ENCODE measurements at places on chromosomes 7 and 10.
A peak's percentile ranks its signal among the peaks of the same experiment; 100 is the strongest.

DNA sequence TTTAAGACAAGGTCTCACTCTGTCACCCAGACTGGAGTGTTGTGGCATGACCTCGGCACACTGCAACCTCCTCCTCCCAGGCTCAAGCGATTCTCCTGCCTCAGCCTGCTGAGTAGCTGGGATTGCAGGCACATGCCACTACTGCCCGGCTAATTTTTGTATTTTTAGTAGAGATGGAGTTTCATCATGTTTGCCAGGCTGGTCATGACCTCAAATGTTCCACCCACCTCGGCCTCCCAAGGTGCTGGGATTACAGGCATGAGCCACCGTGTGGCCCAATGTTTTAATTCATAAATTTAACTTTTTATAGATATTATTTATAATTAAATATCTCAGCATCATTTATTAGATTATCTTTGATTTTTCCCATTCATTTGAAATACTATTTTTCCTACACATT is 658.0 kb upstream of the NRG3 start:
- no peak for DNase-seq

- no peak for DNase-seq
Measured at GRCh38 chr10:56881218-56881617, 520.2 kb upstream of the ZWINT start.

DNA sequence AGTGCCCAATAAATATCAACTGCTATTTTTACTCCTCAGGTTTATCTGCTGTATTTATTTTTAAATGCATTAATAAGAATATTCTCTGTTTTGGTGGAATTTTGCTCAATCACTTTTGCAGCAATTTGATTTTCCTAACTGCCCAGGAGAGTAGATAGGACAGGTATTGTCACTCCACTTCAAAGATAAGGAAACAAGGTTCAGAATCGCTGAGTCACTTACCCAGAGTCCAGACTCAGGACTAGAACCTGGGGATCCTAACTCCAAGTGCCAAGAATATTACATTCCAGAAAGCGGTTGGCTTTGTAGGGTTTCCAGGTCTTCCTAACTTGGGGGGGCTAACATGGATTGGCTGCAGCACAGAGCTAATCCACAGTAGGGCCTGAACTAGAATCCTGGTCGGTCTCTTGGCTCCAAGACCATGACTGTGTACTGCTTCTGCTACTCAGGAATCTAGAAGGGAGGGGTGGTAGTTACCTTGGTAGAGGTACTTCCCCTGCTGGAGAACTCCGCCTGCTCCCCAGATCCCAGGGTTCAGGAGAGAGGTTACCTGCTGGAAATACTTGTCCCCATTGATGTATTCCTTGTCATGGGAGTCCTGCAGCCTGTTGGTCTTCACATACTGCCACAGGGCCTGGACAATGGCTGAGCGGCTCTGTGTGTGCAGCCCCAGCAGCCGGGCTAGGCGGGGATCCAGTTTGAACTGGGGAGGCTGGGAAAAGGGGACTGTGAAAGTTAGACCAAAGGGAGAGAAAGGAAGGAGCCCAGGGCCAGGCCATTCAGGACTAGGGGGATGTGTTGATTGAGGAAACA is 7.3 kb downstream of the SMARCD3 start:
- no peak for DNase-seq

GRCh38 chr7:139424004-139424403 is 59.5 kb downstream of the KLRG2 start:
- no peak for DNase-seq

DNA sequence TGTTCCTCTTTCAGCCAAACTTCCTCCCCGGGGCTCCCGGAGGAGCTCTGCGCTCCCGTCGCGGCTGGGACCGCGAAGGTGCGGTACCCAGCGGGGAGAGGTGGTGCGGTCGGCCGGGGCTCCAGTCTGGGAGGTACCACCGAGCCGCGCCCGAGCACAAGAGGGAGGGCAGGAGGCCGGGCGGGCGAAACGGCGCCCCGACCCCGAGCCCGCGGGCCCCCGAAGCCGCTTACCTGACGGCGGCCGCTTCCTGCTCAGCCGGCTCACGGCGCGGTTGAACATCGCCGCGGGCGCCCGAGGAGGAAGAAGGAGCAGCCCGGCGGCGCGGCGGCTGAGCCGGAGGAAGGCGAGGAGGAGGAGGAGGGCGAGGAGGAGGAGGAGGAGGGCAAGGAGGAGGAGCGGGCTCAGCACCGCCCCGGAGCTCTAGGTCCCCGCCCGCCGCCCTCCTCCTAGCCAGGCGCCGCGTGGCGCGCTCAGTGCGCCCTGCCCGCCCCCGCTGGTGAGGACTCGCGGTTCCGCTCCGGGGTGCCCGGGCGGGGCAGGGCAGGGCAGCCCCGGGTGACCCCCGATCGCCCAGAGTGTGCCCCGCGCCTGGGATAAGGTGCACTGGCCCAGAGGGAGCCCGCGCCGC is at the start of gene RGS10:
Gene RGS10, minus strand, starts transcription at position 363 of the 631 bp plus-strand sequence. Its CDS starts 81 bp downstream, at position 282.
- peak; percentile 84 for DNase-seq

DNA sequence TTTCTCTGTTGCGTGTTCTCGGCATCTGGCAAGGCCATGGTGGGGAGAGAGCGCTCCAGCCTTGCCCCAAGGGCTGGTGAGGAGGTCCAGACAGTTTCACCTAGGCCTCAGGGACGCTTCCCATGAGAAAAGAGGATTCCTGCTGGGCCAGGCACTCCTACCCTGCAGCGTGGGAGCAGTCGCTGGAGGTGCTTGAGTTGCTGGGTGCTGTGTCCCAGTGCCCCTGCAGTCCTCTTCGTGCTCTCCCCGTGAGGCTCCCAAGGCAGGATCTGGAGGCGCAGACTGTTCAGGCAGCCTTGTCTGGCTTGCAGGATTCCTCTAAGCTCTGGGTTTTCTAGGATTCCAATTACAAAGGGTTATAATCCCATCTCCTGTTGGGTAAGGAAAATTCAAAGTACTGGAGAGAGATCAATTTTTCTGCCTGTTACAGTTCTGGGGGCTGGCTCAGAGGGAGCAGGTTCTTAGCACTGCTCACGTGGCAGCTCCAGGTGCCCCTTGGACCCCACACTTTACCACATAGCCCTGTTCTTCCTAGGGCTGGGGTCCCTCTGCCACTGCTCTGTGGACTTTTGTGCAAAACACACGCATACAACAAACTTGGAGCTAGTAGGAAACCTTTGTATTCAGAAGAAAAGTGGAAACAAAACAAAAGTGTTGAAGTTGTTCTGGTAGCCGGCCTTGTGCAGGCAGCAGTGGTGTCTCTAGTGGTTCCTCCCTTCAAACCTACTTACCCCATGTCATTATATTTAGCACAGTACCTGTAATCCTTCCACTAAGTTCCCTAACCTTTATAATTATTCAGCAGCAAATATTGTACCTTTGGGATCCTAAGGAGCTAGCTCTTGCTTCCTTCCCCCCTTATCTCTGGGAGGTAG is 60.5 kb downstream of the CCNY start:
- DNase-seq: no peak

- DNase-seq: no peak
Measured at GRCh38 chr10:102397222-102398171, 2.0 kb downstream of the NFKB2 start.

GRCh38 chr7:146067880-146068279 is 48.7 kb upstream of the CNTNAP2 start:
- DNase-seq: no peak

GRCh38 chr10:51907361-51907760 is 208.0 kb upstream of the CSTF2T start:
- no peak for DNase-seq

DNA sequence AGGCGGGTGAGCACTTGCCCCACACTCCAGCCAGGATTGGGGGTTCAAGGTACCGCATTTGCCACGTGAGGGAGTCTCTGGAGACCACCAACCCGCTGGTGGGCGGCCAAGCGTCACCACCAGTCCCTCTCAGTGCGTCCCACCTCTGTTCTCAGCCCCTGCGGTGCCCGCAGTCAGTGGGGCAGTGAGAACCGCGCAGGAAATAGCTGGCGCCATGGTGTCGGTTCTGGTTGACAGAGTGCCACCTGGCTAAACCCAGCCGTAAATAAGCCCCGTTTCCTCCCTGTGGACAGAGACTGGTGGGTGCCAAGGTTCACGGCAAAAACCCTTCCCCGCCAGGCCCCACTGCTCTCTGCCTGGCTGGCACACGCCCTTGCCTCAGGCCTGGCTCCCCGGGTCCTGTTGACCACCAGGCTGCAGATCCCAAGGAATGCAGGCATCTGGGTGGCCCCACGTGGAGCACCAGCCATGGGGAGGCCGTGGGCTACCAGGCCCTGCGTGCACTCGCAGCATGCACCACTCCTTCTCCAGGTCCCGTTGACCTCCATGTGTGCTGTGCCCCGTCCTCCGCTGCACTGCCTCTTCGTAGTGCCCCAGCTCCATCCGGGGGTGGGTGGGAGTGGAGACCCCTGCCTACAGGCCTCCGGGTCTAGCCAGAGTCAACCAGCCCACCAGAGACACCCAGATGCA is 140.0 kb downstream of the LHPP start:
- DNase-seq: no peak

GRCh38 chr7:20095436-20095835 is 121.7 kb downstream of the MACC1 start:
- no peak for DNase-seq

DNA sequence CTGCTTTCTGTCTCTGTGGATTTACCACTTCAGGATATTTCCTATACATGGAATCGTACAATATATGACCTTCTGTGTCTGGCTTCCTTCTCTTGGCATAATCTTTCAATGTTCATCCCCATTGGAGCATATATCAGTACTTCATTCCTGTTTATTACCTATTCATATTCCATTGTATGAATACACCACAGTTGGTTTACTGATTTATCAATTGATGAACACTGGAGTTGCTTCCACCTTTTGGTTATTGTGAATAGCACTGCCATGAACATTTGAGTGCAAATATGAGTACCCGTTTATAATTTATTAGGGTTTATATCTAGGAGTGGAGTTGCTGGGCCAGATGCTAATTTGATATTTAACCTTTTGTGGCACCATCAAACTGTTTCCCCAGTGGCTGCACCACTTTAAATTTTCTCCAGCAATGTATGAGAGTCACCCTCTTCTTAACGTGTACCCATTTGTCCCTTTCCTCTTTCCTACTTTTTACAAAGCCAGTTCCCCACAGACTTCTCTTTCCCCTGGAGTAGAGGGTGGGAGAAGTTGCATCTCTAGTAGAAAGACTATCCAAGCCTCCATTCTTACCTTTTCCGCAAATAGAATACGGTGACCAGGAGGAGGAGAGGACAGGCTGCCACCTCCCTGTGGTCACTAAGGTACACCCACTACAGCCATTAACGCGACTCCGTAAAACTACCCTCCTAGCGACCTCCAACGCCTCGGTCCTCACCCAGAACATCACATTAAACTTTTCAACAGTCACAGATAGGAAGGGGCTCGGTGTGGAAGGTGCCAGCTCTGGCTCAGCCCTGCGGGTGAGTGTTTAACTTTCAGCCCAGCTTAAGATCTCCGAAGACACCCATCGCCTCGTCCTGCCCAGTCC is 25.6 kb downstream of the SCD start:
- no peak for DNase-seq

DNA sequence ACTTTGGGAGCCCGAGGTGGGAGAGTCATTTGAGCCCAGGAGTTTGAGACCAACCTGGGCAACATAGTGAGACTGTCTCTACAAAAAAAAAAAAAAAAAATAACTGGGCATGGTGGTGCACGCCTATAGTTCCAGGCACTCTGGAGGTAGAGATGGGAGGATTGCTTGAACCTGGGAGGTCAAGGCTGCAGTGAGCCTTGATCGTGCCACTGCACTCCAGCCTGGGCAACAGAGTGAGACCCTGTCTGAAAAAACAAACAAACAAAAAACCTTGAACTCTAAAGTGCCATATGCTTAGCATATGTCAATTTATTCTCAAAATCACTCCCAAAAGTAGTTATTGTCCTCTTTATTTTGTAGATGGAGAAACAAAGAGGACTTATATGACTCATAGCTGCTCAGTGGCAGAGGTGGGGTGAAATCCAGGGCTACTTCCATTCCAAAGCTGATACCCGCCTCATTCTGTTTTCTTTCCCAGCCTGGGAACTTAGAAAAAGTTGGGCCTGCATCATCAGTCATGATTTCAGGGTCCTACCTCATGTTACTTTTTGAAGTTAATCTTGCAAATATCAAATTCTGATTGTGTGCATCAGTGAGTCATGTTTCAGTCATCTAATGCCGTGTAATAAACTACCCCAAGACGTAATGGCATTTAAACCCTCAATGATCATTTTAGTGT is 13.3 kb downstream of the DHTKD1 start:
- DNase-seq: no peak

DNA sequence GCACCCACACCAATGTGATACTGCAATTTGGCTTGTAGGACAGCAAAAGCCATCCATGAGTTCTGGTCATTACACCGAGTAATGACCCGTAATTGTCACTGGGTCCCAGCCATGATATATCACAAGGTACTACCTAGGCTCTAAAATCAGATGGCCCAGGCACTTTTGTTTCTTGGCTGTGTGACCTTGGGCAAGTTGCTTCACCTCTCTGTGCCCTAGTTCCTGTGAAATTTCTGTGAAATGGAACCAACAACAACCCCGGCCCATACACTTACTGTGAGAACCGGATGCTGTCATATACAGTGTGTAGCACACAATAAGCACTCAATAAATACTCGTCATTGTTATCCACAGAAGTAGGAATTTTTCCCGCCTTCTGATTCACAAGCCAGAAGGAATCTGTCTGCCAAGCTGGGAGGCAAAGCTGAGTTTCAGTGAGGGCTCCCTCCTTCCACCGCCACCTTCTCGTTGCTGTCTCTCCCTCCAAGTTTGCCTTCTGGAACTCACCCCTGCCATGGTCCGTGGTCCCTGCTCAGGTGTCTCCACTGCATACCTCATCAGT is 6.4 kb upstream of the CYTH3 start:
- DNase-seq: no peak

GRCh38 chr10:77921395-77921794 is 5.2 kb downstream of the DLG5 start:
- DNase-seq: no peak

GRCh38 chr10:96764425-96765060 is 44.2 kb upstream of the PIK3AP1 start:
- no peak for DNase-seq

GRCh38 chr7:106365252-106366005 is 80.6 kb upstream of the NAMPT start:
- DNase-seq: no peak

DNA sequence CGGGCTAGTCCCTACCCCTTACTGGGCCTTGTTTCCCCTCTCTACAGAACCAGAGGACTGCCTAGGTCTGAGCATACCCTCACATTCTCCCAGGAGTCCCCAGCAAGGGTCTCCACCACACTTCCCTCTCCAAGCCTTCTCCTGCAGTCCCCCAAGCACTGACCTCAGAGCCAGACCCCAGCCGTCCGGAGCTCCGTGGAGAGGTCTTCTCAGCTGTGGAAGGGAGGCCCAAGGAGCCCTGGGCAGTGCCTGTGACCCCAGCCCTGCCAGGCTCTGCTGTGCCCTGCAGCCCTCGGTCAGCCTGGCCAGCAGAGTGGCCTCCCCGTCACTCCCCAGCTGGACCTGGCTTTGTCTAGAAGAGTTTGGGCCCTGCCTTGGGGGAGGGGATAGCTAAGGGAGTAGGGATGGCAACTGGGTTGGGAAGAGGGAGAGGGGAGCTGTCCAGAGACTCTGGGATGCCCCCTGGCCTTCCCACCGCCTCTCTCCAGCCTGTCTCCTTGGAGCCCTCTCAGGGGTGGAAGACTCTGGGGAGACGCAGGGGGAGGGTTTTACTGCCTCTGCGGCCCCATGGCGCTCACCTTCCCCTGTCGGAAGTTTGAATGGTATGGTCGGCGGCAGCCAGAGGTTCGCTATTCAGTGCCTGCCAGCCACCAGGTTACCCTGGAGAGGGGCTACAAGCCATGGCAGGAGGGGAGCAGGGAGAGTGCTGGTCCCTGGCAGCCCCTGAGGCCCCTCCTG is at the start of gene C10orf105:
Gene C10orf105, minus strand, starts transcription at position 315 of the 738 bp plus-strand sequence. CDS start 3,441 bp downstream, outside the sequence.
- no peak for DNase-seq
